ENCODE measurements at places on chromosomes 4 and X.
A peak's percentile ranks its signal among the peaks of the same experiment; 100 is the strongest.

GRCh38 chrX:39830414-39830813, 267.3 kb downstream of the BCOR start:
- no peak overlapping the region for H3K27ac ChIP-seq
- no peaks in the 10 kb centered on the region for H3K4me1 ChIP-seq
- H3K36me3 ChIP-seq, result no peaks in the 10 kb centered on the region
- H3K4me3 ChIP-seq, result no peak overlapping the region
- DNase-seq, result no peak
- peaks cover 39% of the 10 kb centered on the region for H3K27me3 ChIP-seq

DNA sequence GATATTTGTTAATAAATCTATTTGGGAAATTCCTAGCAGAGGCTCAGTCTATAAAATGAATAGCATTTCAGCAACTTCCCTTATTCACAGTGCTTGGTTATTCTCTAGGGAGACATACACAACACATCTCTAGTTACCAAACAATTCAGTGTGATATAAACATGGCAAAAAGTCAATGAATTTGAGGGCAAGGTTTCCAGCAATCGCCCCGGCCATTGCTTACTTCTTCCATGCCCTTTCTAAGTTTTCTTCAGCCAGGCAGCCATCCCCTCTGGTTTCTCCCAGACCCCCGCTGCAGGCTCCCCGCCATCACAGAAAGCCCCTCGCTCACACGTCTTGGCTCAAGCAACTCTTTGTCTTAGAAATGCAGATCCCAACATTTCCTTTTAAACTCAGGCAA, 4.4 kb downstream of the TLR7 start:
- DNase-seq, result no peak
- H3K4me1 ChIP-seq, result no peaks in the 10 kb centered on the region
- no peak overlapping the region for H3K27ac ChIP-seq

DNA sequence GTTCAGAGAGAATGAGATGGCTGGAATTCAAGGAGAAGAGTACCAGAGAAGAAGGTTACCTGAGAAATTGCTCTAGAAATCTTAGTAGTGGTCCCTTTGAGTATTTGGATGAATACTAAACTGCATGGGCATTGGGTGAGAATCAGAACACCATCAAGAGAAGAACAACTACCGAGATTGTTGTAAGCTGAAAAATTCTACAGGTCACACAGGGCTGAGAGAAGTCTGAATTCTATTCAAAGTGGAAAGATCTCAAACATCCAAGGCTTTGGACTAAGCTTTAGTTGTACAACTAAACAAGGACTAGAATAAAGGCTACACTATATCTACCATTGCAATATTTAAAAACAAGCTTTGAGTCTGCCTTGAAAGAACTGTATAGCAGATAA, 40.8 kb downstream of the LRBA start:
- DNase-seq, result no peak
- H3K27me3 ChIP-seq, result no peaks in the 10 kb centered on the region
- H3K36me3 ChIP-seq, result peaks cover 6% of the 10 kb centered on the region
- no peak overlapping the region for H3K27ac ChIP-seq

DNA sequence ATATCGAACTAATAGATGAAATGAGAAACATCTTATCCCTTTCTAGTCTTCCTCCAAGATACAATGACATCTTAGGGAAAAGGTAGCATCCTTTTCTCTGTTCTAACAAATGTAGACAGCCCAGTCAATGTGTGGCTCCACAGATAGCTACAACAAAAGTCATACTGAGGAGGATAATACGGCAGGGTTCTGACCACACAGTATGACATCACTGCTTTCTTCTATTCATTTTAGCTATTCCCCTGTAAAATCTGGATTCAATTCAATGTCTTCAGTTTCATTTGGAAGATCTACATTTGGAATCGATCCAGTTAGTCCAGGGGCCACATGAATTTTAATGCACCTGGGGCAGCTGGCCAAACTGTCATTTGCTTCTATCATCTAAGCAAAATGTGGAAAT, 51.4 kb downstream of the ENOX2 start:
- H3K27ac ChIP-seq, result no peak overlapping the region
- no peak for DNase-seq

GRCh38 chrX:78092296-78092695, 11.8 kb upstream of the PGK1 start:
- no peaks in the 10 kb centered on the region for H3K4me1 ChIP-seq
- H3K4me3 ChIP-seq, result no peak overlapping the region
- H3K36me3 ChIP-seq, result peaks cover 5% of the 10 kb centered on the region
- DNase-seq, result peak; percentile 57
